Stimulated activated CD8-positive, alpha-beta memory T cell treated with anti-CD3 and anti-CD28 coated beads, Interleukin-15, amount 100 ng/mL, for 48 hours (primary cell): ENCODE measurements at places on chromosomes 7 and 10.

DNA sequence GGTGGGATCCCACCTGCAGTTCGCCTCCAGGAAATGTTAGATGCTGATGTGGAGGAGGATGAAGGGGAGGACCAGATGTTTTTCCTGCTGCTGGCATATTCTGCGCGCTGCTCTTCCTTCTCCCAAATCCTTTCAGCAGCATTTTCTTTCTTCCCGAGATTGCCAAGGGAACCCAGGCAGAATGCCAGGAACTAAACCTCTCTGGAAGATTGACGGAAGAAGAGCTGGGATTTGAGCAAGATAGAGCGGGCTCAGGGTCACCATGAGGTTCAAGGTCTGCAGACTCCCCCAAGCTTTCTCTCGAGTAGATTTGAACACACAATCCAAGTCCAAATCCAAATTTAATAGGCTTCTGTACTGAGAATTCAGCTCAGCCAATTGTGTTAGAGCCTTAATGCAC is 345.2 kb upstream of the C7orf33 start:
- DNase-seq: no peak

- DNase-seq: no peak
These were observed 36.3 kb downstream of the RBM20 start for GRCh38 chr10:110680273-110681020.

GRCh38 chr7:23207021-23207420 is 25.2 kb downstream of the NUP42 start:
- DNase-seq: no peak

GRCh38 chr7:133674079-133674763 is 421.3 kb downstream of the EXOC4 start:
- DNase-seq: no peak

DNA sequence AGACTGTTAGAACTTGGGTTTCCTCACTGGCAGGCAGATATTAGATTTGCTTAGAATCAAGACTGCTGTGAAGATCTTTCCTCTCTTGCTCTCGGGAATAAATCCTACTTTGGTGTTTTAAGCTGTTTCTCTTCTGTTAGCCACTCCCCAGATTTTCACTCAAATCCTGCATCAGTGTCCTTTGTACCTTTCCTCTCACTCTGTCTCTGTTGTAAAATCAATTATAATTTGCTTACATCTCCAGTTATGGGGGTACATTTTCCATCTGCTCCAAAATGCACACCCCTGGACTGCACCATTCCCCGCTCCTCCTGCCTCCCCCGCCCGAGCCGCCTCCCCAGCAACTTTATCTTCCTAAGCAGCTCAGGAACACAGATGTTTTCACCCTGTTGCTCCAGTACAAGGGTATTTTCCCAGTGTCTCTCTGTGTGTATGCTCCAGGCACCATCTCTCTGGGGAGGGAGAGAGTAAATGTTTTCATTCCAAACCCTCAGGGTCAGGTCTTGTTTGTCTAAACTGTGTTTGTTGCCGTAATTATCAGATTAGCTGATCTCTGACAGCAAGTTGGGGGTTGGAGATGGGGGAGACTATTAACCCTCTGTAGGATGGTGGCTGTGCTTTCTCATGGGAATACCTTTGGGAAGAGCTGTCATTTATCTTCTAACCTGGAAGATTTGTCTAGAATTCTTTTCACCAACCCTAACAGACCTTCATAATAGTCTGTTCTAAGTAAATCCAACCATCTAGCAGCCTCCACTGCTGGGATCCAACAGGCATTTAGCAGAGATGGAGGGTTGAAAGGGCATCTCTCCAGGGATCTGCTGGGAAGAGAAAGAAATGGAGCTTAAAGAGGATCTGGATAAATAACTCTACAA is 20.4 kb upstream of the GOT1 start:
- DNase-seq: no peak

GRCh38 chr7:105268056-105268455 is 120.7 kb downstream of the SRPK2 start:
- no peak for DNase-seq

GRCh38 chr7:47914717-47915615 is 33.3 kb downstream of the PKD1L1 start:
- no peak for DNase-seq

DNA sequence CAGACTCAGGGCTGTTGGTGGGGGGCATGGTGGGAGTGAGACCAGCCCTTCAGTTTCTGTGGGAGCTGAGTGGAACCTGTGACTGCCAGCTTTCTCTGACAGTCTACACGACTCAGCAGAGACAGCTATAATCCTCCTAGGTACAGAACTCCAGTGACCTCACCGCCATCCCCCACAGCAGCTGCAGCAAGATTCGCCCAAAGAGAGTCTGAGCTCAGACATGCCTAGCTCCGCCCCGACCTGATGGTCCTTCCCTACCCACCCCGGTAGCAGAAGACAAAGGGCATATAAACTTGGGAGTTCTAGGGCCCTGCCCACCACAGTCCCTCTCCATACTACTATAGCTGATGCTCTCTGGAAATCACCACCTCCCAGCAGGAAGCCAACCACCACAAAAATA is 500.1 kb downstream of the ETV1 start:
- DNase-seq: no peak

GRCh38 chr7:151717918-151718317 is 159.0 kb downstream of the PRKAG2 start:
- DNase-seq: no peak

DNA sequence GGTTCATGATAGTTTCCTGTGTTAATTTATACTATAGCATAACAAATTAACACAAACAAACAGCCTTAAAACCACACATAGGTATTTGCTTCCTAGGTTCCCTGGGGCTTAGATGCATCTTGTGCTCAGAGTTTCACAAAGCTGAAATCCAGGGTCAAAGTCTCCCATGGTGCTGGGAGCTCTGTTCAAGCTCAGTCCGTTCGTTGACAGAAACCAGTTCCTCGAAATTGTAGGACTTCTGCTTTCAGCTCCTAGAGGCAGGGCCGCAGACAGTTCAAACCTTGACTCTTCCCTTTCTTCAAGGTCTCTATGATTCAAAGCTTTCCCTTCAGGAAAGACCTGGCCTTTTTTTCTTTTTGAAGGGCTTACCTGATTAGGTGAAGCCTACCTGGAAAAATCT is 90.5 kb downstream of the VSTM2A start:
- DNase-seq: no peak

- DNase-seq: no peak
These were observed 18.3 kb upstream of the RPA3 start for GRCh38 chr7:7736671-7737070.

DNA sequence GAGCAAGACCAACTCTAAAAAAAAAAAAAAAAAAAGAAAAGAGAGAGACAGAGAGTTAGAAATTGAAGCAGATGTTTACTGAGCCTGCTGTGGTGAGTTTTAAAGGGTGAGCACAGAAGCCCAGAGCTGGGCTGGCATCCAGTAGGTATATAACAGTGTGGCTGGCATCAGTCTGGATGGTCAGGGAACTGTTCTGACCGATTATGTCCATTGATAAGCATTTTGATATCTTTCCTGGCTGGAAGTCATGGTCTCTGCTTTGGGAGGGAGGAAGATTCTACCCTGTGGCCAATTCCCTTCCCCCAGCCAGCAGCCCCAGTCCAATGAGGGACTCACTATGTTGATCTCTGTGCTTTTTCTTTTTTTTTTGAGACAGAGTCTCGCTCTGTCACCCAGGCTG is 65.2 kb upstream of the PODXL start:
- no peak for DNase-seq

DNA sequence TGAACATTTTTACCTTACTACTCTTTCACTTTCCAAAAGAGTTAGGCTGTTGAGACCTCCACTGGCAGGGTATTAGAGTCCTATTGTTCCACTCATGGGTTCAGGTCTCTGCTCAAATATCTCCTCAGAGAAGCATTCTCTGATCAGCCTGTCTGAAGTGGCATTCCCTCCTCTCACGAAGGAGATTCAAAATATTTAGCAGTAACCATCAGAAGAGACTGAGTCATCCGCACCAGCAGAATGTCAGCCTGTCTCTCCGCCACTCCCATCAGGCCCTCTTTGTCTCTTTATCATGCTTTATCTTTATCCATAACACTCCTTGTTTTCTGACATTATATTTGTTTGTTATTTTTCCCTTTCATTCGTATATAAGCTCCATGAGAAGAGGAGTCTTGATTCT is 79.1 kb downstream of the AASS start:
- no peak for DNase-seq

GRCh38 chr10:95840121-95840520 is 67.7 kb upstream of the CC2D2B start:
- no peak for DNase-seq

DNA sequence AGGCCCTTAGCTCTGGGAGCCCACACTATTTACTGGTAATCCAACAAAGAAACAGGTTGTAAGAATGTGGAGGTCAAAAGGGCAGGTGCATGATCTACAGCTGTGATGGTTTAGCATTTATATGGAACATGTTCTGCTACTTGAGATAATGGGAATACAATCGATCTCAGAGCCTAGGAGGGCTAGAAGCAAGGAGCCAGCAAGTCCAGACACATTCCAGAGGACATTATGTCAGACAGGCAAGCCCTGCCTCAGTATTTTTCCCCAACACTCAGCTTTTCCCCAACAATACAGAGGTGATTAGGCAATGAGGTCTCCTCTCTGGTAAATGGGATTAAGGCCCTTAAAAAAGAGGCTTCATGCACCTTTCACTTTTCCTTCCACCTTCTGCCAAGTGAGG is 21.4 kb upstream of the GNAT3 start:
- no peak for DNase-seq

- DNase-seq: no peak
These were observed 30.6 kb upstream of the GALNTL5 start for GRCh38 chr7:151925446-151926335.

DNA sequence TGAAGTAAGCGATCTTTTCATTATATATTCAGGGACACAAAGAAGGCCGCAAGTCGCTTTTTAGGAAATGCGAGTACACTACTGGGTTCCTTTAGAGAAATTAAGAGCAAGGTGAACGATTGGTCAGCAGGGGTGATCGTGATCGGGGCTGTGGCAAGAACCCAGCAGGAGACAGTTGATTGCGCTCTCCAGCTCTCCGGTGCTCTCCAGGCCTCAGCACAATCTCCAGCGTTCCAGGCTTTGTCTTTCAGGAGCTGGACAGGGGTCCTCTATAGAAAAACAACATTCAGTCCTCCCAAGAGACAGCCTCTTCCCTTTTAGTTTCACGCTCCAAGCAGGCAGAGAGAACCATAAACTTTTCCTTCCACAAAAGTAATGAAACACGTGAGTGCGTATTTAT is 170.5 kb upstream of the KLF6 start:
- DNase-seq: no peak

DNA sequence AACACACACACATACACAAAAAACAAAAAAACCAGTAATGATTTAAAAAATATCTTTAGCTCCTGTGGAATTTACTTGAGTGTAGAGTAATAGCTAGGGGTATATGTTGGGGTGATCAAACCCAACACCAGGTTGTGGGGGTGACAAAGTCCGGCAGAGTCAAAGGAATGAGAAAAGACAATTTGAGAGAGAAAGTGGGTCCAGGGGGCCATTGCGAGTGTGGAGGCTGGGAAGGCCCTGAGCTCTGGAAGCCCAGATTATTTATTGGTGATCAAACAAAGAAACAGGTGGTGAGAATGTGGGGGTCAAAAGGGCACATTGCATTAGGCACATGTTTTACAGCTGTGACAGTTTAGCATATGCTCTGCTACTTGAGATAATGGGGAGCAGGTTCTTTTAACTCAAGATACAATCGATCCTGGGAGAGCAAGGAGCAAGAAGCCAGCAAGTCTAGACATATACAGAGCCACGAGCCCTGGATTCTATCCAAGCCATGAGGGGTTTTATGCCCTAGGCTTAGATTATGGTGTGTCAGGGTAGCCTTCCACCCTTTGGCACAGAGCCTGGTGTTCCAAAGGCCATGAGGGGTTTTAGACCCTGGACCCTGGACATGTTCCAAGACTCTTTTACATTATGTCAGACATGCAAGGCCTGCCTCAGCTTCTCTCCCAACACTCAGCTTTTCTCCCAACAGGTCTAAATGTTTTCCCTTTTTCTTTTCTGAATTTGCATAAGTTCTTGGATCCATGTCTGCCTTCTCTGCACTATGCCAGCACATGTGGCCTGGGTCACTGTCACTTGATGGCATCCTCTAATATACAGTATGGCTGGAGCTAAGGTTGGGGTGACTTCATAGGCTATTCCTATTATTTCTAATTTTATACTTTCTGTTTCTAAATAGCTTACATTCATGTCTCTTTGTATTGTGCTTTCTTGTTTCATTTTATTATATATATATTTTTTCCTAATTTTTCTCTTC is 48.6 kb upstream of the MKI67 start:
- no peak for DNase-seq

DNA sequence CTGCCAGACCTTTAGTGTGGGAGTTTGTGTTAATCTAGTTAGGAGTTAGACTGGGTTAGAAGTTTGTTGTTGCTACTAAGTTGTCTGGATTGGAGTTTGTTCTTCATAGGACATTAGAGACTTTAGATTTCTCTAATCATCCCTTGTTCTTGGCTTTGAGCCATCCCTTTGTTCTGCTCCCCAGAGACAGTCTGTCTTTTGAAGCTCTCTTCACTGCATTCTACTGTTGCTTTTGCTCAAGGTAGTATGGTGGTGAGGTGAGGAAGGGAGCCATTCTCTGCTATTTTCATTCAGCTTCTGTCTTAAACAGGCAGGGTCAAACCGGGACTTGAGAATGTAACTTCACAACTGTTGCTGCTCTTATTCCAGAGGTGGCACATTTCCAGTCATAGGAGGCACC is 10.4 kb upstream of the TARP start:
- no peak for DNase-seq

DNA sequence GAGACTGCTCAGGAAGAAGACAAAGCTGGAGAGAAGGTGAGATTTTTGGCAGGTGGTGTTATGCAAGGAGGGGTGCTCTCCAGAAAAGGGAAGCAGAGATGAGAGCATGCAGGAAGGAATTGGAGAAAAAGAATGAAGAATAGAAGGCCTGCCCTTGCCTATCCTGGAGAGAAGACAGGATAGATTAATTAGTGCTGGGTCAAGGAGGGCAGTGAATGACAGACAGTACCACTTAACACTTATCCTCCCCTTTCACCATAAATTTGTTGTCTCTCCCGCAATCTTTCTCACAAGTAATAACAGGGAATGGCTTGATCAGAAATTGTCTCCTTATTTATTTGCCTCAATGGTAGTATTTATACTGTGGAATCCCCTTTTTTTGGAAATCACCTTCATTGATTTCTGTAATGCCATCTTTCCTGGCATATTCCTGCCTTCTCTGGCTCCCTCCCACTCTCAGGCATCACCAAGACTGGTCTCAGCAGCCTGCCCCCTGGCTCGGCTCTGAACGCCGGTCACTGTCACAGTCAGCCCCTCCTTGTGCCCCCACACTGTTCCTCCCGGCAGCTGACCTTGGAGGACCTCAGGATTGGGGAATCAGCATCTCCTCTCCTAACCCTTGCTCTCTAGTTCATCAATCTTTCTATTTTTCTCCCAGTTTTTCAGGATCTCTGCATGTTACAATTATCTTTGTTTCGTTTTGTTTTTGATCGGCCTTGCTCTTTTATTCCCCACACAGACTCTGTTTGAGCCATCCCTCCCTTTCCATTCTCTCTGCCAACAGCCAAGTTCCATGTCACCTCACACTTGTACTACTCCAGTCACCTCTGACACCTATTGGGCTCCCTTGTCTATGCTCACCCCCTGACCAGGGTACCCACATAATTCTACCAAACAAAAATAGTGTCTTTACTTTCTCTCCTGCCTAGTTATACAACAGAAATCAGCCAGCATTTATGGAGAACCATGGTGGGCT is 294.2 kb downstream of the PLXDC2 start:
- DNase-seq: no peak
